ENCODE measurements at places on chromosomes 16 and 17. TPM values are rescaled to one million over a fixed set of nuclear protein-coding genes. Genes with fewer than 3 reads are reported as not detected.

- peaks cover 4% of the 10 kb centered on the region for H3K4me1 ChIP-seq
- no peaks in the 10 kb centered on the region for H3K36me3 ChIP-seq
- H3K27me3 ChIP-seq, result no peaks in the 10 kb centered on the region
- no peak overlapping the region for H3K4me3 ChIP-seq
- peak; percentile 11 for DNase-seq
Observed at GRCh38 chr17:69246726-69247375, 18.2 kb upstream of the ABCA10 start.

Gene TMEM238L
- total RNA-seq, result not detected

DNA sequence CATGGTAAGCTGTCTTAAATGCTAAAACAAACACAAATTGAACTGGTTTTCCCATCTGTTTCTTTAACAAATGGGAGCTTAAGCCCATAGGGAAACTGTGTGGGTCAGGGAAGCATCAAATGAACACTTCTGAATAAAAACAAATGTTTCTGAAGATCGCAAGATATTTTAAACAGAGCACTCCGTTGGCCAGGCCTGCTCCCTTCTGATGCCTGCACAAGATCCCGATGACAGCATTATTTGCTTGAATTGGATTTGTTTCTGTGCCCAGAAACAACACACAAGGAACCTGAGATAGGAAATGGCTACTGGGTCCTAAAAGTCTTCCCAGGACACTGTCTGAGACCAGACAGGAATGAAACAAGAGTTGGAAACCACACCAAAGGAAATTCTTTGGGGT, 425.8 kb upstream of the ZFHX3 start:
- no peaks in the 10 kb centered on the region for H3K27me3 ChIP-seq
- DNase-seq, result no peak
- no peaks in the 10 kb centered on the region for H3K4me1 ChIP-seq
- no peaks in the 10 kb centered on the region for H3K36me3 ChIP-seq
- no peak overlapping the region for H3K27ac ChIP-seq
- H3K4me3 ChIP-seq, result no peak overlapping the region

- no peak for DNase-seq
- H3K27me3 ChIP-seq, result no peaks in the 10 kb centered on the region
- peaks cover 36% of the 10 kb centered on the region for H3K4me1 ChIP-seq
- no peak overlapping the region for H3K4me3 ChIP-seq
- H3K36me3 ChIP-seq, result no peaks in the 10 kb centered on the region
Observed at GRCh38 chr17:15652960-15653359, 31.2 kb downstream of the TRIM16 start.

Gene HLF
- 0.07 TPM for total RNA-seq

- no peaks in the 10 kb centered on the region for H3K36me3 ChIP-seq
- H3K27ac ChIP-seq, result no peak overlapping the region
- no peaks in the 10 kb centered on the region for H3K4me1 ChIP-seq
- no peak overlapping the region for H3K4me3 ChIP-seq
Observed at GRCh38 chr16:79815049-79815448, 214.5 kb upstream of the MAF start.

DNA sequence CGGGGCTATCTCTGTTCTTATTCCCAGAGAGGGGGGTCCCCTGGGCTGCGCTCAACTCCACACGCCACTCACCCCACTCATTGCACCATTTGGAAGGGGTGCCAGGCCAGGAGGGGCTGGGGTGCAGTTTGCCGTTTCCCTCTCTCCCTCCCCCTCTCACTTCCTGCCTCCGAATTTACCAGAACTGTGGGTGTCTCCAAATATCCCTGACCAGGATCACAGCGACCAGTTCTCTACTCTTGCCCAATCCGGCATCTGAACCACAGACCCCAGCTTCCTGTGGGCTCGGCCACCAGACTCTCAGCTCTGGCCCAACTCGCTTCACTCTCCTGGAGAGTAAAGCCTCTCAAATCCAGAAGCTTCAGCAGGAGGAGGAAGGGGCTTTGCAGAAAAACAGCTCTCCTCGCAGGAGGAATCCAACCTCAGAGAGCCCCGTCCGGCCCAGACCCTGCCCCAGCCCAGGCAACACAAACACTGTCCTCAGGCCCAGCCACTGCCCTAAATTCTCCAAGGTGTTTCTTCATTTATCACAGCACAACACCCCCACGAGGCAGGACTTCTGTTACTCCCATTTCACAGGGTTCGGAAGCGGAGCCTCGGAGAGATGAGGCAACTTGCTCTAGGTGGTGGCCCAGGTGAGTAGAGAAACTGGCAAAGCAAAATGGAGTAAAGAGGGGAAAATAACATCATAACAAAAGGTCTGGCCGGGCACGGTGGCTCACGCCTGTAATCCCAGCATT, 423 bp upstream of the ASGR2 start:
- no peak overlapping the region for H3K27ac ChIP-seq
- no peak overlapping the region for H3K4me3 ChIP-seq
- no peak for DNase-seq
- H3K4me1 ChIP-seq, result no peaks in the 10 kb centered on the region

DNA sequence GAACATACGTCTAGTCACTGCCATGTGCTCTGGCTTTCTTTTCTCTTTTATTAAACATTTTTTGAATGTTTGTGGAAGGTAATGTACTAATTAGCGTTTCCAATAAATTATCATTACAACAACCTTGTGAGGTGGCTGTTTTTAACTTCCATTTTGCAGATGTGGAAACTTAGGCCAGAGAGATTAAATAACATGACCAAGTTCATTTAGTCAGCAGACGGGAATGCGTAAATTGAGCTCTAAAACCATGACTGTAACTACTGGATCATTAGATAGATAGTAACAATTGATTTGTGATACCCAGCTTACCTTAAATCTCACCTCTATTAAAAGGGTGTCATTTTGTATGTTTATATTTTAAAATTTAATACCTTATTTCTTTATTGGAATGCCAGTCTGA, 49.4 kb downstream of the RABEP1 start:
- no peak overlapping the region for H3K4me3 ChIP-seq
- peaks cover 8% of the 10 kb centered on the region for H3K4me1 ChIP-seq
- H3K27ac ChIP-seq, result no peak overlapping the region
- no peaks in the 10 kb centered on the region for H3K27me3 ChIP-seq
- H3K36me3 ChIP-seq, result peaks cover 14% of the 10 kb centered on the region

- no peak overlapping the region for H3K4me3 ChIP-seq
- H3K27ac ChIP-seq, result no peak overlapping the region
- no peak for DNase-seq
- no peaks in the 10 kb centered on the region for H3K36me3 ChIP-seq
- no peaks in the 10 kb centered on the region for H3K4me1 ChIP-seq
- peaks cover 6% of the 10 kb centered on the region for H3K27me3 ChIP-seq
Observed at GRCh38 chr17:66930933-66931332, 33.6 kb upstream of the CACNG4 start.

Gene TMED6
- 0.64 TPM for total RNA-seq

Gene NUPR1
- total RNA-seq, result 3.8 TPM

- no peaks in the 10 kb centered on the region for H3K36me3 ChIP-seq
- H3K27me3 ChIP-seq, result no peaks in the 10 kb centered on the region
- peak; percentile 55 for DNase-seq
- H3K27ac ChIP-seq, result no peak overlapping the region
Observed at GRCh38 chr16:74743668-74744299, 30.8 kb downstream of the FA2H start.

- no peak for DNase-seq
- H3K4me1 ChIP-seq, result peaks cover 19% of the 10 kb centered on the region
- no peak overlapping the region for H3K27ac ChIP-seq
- H3K27me3 ChIP-seq, result no peaks in the 10 kb centered on the region
- no peaks in the 10 kb centered on the region for H3K36me3 ChIP-seq
Observed at GRCh38 chr16:540645-541340, 13.3 kb downstream of the CAPN15 start.

Gene PYDC1
- total RNA-seq, result not detected

GRCh38 chr16:23607726-23608125, 11.6 kb upstream of the NDUFAB1 start:
- H3K4me3 ChIP-seq, result no peak overlapping the region
- no peak overlapping the region for H3K27ac ChIP-seq
- H3K27me3 ChIP-seq, result no peaks in the 10 kb centered on the region

- no peak for DNase-seq
- no peaks in the 10 kb centered on the region for H3K4me1 ChIP-seq
- no peak overlapping the region for H3K4me3 ChIP-seq
- H3K36me3 ChIP-seq, result no peaks in the 10 kb centered on the region
Observed at GRCh38 chr17:61469949-61470348, 17.7 kb downstream of the TBX4 start.

DNA sequence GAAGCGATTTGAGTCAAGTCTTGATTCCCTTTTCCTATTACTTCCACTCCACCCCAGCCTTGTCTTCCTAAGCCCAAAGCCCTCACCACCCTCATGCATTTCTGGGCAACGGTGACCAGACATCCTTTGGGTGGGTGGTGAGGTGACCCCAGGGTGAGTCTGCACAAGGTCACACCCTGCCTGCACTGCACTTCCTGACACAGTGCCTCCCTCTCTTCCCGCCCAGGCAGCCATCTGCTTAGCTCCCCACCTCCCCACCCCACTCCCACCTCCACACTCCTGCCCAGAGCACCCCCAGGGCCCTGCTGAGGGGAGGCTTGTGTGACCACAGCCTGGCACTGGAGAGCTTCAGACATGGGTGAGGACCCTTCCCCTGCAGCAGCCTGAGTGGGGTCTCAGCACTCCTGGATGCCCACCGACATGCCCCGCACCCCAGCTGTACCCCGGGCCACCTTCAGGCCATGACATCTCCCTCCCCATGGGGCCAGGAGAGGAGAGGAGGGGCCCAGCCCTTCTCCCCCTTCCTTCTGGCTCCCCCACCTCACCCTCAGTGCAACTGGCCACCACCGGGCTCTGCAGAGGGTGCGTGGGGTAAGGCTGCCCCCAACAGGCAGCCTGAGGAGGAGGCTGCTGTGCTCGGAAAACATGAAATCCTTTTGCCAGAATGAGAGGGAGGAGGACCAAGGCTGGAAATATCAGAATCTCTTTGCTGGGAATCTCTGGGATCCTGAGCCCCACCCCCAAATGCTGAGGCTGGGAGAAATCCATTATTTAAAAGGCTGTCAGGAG, 68.6 kb downstream of the CCT6B start:
- no peak overlapping the region for H3K4me3 ChIP-seq
- H3K27me3 ChIP-seq, result no peaks in the 10 kb centered on the region
- H3K27ac ChIP-seq, result no peak overlapping the region
- no peaks in the 10 kb centered on the region for H3K4me1 ChIP-seq

GRCh38 chr17:34756637-34757021, 177.2 kb downstream of the TMEM132E start:
- H3K36me3 ChIP-seq, result no peaks in the 10 kb centered on the region
- DNase-seq, result no peak
- H3K4me1 ChIP-seq, result no peaks in the 10 kb centered on the region
- no peaks in the 10 kb centered on the region for H3K27me3 ChIP-seq

GRCh38 chr16:78953526-78953925, 647.0 kb downstream of the MAF start:
- H3K36me3 ChIP-seq, result no peaks in the 10 kb centered on the region
- H3K27ac ChIP-seq, result no peak overlapping the region
- H3K4me1 ChIP-seq, result no peaks in the 10 kb centered on the region
- H3K27me3 ChIP-seq, result no peaks in the 10 kb centered on the region
- DNase-seq, result no peak

DNA sequence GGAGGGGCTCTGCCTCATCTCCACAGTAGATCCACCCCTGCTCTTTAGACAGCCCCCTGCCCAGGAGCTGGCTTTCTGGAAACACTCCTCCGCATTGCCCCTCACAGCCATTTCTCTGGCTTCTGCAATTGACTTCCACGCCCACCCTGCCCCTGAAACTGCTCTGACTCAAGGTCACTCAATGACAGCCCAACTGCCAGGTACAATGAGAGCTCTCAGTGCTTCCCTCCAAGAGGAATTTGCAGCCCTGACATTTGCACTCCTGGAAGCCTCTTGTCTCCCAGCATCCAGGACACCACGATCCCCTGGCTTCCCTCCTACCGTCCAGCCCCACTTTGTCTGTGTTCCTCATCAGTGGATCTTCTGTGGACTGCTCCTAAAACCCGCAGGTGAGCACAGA, 421.5 kb downstream of the SOX9 start:
- no peak overlapping the region for H3K4me3 ChIP-seq
- H3K4me1 ChIP-seq, result peaks cover 22% of the 10 kb centered on the region
- no peaks in the 10 kb centered on the region for H3K27me3 ChIP-seq
- no peaks in the 10 kb centered on the region for H3K36me3 ChIP-seq
- H3K27ac ChIP-seq, result no peak overlapping the region

DNA sequence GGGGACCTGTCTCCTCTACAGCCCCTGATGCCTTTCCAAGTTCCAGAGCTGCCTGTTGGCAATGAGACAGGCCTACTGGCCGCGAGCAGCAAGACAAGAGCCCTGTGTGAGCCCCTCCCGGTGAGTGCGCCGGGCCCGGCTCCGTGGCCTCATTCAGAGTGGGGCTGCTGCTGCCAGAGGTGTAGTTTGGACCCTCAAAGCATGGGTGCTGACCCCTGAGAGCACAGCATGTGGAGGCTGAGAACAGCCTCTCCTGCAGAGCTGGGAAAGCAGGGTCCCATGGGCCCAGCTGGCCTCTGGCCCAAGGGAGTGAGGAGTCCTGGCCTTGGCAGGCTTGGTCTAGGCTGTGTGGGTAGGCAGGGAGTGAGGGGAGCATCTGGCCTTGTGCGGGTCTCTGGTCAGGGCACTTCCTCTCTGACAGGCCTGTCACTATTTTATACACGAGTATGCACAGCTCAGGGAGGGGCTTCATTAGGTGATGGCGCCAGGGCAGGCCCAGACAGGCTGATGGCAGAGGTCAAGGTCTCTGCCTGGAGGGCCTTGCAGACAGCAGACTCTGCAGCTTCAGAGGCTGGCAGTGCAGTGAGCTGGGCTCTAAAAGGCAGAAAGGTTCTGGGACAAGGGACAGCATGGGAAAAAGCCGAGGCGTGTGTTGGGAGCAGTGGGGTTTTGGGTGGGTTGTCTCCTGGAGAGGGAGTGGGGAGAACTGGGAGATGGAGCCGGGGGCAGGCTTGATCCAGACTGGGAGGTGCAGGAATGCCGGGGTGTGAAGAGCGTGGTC, 43.4 kb downstream of the ADCY7 start:
- H3K27me3 ChIP-seq, result no peaks in the 10 kb centered on the region
- H3K36me3 ChIP-seq, result no peaks in the 10 kb centered on the region
- H3K4me3 ChIP-seq, result no peak overlapping the region
- H3K4me1 ChIP-seq, result peaks cover 11% of the 10 kb centered on the region
- no peak overlapping the region for H3K27ac ChIP-seq
- no peak for DNase-seq

Gene RAB11FIP4
- 4.4 TPM for total RNA-seq

- H3K27me3 ChIP-seq, result no peaks in the 10 kb centered on the region
- H3K4me1 ChIP-seq, result no peaks in the 10 kb centered on the region
- H3K36me3 ChIP-seq, result no peaks in the 10 kb centered on the region
- H3K4me3 ChIP-seq, result no peak overlapping the region
- H3K27ac ChIP-seq, result no peak overlapping the region
- DNase-seq, result no peak
Observed at GRCh38 chr16:63876103-63876502, 1245.8 kb downstream of the CDH11 start.

GRCh38 chr17:35943537-35943936, at the start of gene LYZL6:
LYZL6 (minus strand) TSS chr17:35943713; CDS start chr17:35939356, 4,357 bp downstream.
- H3K27me3 ChIP-seq, result peaks cover 2% of the 10 kb centered on the region
- H3K4me1 ChIP-seq, result no peaks in the 10 kb centered on the region
- H3K4me3 ChIP-seq, result no peak within 1 kb of the TSS
- DNase-seq, result no peak
- H3K27ac ChIP-seq, result no peak within 1 kb of the TSS

Gene KAT8
- 27.3 TPM for total RNA-seq

Gene CRHR1
- total RNA-seq, result 0.38 TPM

GRCh38 chr17:44608727-44609435, 47.4 kb upstream of the MEIOC start:
- H3K27ac ChIP-seq, result no peak overlapping the region
- H3K36me3 ChIP-seq, result no peaks in the 10 kb centered on the region
- no peak overlapping the region for H3K4me3 ChIP-seq
- H3K4me1 ChIP-seq, result peaks cover 21% of the 10 kb centered on the region

Gene HOXB9
- total RNA-seq, result 0.10 TPM

- no peak overlapping the region for H3K27ac ChIP-seq
- H3K36me3 ChIP-seq, result no peaks in the 10 kb centered on the region
- no peaks in the 10 kb centered on the region for H3K4me1 ChIP-seq
- no peak for DNase-seq
- no peak overlapping the region for H3K4me3 ChIP-seq
- no peaks in the 10 kb centered on the region for H3K27me3 ChIP-seq
Observed at GRCh38 chr16:12703935-12704334, 99.8 kb downstream of the CPPED1 start.

Gene GPRC5C
- 65.3 TPM for total RNA-seq

Data from astrocyte (in vitro differentiated cells and primary cell).